ENCODE measurements at places on chromosomes 2 and 18.

DNA sequence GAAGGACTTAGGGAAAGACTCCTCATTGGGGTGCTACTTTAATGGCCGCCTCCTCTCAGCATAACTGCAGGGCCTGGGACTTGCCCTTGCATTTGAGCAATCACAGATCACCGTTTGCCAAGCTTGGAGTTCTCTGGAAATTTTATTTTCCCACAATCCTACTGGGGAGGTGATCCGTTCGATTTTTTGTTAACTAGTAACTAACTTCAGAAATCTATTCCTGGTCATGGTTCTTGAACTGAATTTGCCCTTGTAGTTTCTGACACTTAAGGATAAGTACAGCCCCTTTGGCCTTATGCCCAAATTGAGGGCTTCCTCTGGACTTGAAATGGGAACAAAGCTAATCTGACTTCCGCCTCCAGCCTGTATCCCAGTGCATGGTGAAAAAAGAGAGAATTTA is 60.5 kb upstream of the ST3GAL5 start:
- DNase-seq, result no peak

GRCh38 chr2:222174450-222174849 is 124.3 kb downstream of the PAX3 start:
- DNase-seq, result no peak

GRCh38 chr2:240287496-240288086 is 147.1 kb upstream of the OTOS start:
- DNase-seq, result no peak

DNA sequence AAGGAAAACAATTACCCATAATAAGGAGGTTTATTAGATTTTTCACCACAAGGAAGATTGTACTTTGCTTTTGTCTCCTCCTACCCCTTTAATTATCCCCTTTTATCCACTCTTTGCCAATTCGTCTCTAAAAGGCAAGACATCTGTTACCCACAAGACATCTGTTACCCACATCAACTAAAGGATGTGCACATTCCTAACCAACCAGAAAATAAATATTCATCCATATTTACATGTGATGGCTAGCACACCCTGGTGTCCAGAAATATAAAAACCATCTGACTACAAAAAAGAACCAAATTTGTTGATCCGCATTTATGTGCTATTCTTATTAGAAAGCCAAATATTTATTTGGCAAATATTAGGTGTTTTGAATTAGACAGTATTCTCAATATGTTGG is 35.7 kb downstream of the ACVR1C start:
- peak; percentile 1 for DNase-seq

Data from fibroblast of lung (primary cell).